ENCODE measurements at places on chromosomes 2 and 18.

DNA sequence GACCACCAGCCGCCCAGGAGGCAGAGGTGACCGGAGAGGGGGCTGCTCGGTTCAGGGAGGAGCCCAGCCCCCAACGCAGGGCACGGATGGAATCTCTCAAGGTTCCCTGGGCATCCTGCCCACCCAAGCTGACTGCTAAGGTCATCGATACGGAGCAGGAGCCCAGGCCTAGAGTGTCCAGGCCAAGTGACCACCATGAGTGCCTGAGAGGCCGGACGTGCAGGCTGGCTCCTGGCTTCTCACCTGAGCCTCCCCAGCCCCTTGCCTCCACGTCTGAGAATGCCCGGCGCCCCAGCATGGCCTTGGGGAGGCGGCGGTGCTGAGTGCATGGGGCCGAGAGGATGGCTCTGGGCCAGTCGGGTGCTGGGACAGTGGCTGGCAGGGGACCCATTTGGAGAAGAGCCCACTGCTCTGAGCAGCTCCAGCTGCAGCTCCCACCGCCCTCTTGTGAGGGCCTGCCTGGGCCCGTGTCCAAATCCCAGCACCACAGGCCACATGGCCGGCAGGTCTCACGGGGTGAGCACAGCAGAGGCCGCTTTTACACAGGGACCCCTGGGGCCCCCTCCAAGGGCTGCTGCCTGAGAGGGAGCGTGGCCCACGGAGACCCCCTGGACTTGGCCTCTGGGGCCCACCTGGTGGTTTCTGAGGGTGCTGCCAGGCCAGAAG lies 102.8 kb upstream of the CTDP1 start:
- no peak for DNase-seq

DNA sequence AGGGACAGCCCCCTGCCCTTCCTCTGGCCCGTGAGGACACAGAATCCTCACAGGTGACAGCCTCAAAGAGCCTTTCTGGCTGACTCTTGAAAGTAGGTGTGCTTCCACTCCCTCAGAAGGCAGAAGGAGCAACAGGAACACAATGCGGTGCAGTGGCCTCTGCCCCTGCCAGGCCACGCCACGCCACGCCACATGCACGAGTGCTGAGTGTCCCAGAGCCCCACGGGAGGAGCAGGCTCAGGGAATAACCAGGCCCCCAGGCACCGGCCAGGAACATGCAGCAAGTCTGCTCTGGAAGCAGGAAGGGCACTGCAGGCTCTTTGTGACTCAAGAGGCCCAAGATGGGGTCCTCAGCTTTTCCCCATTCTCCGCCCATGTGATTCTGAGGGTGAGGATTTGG lies 18.1 kb upstream of the CCDC74B start:
- no peak for DNase-seq

DNA sequence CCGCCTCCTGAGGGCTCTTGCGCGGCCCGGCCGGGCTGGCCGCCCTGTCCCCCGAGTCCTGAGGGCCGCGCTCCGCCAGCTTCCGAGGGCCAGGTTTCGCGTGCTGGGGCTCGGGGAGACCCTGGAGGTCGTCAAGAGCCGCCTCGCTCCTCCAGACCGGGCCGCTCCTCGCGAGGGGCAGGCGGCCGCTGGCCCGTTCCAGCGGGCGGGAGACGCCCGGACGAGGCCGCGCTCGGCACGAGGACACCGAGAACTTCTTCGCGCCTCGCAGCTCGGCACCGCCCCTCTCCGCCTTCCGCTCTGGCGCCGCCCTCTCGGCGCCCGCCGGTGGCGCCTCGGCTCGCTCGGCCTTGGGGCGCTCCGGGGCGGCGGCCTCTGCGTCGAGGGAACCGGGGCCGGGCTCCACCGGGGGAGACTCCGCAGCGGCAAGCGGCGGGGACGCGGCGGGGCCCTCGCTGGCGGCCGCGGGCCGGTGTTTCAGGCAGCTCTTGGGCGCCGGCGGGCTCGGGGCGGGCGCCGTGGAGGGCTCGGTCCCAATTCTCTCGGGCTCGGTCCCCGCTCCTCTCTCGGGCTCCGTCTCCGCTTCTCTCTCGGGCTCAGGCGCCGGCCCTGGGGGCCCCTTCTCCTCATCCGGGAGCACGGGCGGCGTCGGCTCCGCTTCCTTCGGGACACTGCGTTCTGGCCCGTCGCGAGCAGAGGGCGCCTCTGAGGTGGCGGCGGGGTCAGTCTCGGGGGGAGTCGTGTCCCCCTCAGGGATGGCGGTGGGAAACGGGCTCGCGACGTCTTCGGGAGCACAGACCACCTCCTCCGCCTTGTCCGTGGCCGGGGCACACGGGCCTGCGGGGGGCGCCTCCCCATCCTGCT lies 91.6 kb upstream of the MGAT4A start:
- DNase-seq: no peak

DNA sequence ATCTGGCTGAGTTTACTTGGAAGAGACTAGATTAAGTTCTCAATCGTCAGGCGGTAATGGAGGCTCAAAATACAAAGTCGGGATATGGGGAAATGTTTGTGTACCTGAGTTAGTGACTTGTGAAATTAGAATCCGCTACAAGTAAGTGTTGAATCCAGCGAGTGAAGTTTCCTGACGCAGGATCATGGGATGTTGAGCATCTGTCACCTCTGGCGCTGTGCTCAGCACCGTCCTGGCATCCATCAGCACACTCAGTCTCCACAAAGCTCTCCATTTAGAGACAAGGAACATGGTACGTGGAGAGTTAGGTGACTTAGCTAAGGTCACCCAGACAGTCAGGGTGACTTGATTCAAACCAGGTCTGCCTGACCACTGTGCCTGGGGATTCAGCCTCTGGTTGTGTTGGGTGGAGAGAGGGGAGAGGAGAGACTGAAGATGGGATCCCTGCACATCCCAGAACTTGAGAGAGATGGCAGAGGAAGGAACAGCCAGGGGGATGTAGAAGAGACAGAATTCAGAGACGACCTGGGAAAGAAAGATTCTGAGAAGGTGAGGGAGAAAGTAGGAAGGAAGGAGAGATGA lies 251.2 kb downstream of the ACKR3 start:
- no peak for DNase-seq

DNA sequence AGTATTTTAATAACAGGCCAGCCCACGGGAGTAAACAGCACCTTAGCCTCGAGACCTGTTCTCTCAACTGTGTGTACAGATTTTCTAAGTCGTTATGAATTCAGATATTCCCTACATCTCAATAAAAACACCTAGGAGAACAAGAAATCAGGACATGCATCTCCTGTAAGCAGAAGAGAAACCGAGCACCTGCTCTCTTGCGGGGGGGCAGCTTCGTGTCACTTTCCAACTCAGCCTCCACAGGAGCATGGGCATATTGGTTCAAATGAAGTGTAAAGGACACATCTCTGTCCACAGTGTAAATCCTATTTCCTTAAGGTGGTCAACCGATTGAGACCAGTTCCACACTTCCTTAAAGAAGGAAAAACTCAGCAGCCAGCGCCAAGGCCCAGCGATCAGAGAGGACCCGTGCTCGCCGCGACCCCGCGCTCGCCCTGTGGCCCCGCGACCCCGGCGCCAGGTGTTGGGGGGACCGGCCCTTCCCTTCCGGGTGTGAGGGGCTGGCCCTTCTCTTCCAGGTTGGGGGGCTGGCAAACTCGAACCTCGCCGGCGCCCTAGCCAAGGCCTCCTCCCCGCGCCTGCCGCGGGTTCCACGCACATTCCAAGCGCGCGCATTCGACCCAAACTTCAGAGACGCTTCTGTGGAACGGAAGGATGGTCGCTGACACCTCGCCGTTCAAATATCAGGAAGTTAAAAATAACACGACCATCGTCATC lies 652 bp downstream of the SH3YL1 start:
- DNase-seq: no peak

- DNase-seq: peak; percentile 92
These were observed 25.9 kb upstream of the IMPA2 start for GRCh38 chr18:11955239-11956029.

GRCh38 chr2:148704247-148704646 lies 59.7 kb downstream of the EPC2 start:
- DNase-seq: no peak

GRCh38 chr2:109480486-109481195 lies 133.1 kb downstream of the SEPTIN10 start:
- no peak for DNase-seq

DNA sequence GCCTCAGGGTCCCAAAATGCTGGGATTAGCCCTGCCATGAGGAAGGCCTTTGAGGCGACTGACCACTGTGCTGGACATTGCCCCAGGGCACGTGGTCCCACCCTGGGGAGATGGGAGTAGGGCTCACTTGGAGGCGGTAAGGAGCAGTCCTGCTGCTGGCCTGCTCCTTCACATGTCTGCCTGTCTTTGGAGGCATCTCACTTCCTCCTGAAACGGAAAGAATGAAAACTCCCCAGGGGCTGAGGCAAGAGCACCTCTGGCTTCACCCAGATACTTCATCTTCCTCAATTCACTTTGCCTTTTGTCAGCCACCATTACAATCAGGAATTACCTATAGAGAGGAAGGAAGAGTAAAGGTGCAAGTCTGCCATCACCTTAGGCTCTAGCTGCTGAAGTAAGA lies 59.9 kb upstream of the GATA6 start:
- no peak for DNase-seq

DNA sequence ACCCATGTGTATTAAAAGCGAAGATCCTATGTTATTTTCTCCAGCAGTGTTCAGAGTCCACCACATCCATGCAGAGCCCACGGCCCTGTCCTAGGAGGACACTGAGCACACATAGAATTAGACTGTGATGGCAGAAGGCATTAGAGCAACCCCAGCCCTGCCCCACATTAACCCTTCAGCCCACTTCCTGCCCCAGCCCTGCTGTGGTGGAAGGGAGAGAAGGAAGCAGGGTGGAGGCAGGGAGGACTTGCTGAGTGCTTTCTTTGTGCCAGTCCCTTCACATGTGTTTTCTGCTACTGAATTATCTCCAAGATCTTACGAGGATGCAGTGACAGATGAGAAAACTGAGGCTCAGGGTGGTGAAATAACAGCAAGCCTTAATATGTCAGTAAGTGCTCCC lies 339.0 kb downstream of the SMAD2 start:
- DNase-seq: no peak

GRCh38 chr18:71798986-71799673 lies 745.0 kb downstream of the CBLN2 start:
- DNase-seq: peak; percentile 42

GRCh38 chr2:15673919-15674636 lies 82.4 kb downstream of the DDX1 start:
- peak; percentile 81 for DNase-seq

DNA sequence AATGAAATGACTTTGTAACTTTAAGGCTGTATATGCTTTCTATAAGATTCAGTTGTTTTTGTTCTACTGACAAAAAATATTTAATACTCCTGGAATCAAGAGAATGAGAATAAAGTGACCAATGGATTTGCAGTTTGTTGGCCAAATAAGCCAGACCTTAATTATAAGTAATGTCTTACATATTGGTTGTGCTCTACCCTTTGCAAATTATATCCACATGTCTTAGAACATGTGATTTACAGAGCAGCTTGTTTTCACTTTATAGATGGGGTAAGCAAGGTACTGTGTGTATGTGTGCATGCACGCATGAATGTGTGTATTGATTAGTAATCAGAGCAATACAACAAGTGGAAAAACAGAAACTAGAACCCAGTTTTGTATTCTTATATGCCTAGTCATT lies 59.1 kb downstream of the RMDN2 start:
- no peak for DNase-seq

DNA sequence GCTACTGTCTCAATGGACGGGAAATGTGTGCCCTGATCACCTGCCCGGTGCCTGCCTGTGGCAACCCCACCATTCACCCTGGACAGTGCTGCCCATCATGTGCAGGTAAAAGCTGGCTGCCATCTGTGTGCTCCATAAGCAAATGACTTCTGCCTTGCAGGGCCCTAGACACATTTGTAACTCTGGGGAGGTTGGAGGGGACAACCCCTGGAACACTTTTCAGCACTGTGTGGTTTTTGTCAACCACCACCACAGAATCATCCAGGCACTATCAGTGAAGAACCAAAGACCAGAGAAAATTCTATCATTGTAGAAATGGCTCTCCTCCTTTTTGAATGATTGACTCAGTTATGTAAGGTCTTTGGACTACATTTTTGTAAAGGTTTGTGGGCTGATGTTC lies 84.3 kb downstream of the FEZ2 start:
- no peak for DNase-seq

DNA sequence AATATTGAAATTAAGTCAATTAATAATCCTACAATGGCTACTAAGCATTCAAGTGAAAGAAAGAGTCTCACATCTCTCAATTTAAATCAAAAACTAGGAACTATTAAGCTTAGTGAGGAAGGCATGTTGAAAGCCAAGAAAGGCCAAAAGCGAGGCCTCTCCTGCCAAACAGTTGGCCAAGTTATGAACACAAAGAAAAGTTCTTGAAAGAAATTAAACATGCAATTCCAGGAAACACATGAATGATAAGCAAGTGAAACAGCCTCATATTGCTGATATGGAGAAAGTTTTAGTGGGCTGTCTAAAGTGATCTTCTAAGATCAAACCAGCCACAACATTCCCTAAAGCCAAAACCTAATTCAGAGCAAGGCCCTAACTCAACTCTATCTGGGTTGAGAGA lies 11.8 kb downstream of the RDH14 start:
- no peak for DNase-seq

- no peak for DNase-seq
These were observed 14.7 kb downstream of the CROCC2 start for GRCh38 chr2:240920783-240921231.

DNA sequence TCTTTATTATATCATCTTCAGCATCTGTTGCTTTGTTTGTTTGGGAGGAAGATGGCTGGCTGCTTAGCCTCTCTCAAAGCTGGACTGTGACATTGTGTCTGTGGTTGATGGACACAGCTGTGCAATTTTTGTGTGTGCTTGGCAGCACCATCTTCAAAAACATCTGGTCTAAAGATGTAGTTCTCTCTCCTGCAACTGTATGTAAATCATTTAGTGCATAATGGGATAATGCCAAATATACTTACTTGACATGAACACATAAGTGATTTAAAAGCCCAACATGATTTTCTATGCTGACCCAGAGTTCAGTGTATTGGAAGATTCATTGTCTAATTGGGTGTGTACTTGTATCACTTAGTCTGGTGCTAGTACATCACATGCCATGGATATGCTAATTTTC lies 112.2 kb downstream of the MAP4K4 start:
- no peak for DNase-seq

GRCh38 chr2:147450661-147451510 lies 393.9 kb upstream of the ACVR2A start:
- DNase-seq: no peak

GRCh38 chr2:216066230-216066629 lies 15.4 kb downstream of the PECR start:
- DNase-seq: no peak

DNA sequence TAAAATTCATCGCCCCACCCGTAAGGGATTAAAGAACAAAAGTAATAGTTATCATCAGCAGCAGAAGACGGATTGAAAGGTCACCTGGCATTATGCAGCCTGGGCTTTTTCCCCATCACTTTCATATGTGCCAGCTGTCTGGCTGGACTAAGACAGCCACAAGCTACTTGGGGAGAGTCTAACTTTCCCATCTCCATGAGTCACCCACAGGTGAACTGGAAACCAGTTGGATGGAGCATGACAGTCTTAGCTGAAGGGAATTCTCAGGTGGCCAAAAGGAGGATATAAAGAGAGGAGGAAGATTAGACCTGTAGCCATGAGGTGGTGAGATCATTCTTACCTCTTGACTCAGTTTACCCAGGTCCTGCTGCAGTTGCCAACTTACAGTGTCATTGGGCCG lies 7.0 kb upstream of the FAM178B start:
- no peak for DNase-seq

GRCh38 chr2:220081171-220081570 lies 453.7 kb downstream of the SLC4A3 start:
- no peak for DNase-seq

- peak; percentile 25 for DNase-seq
These were observed 79.8 kb upstream of the LRPPRC start for GRCh38 chr2:44075541-44075940.

All from MCF 10A (cell line).